ENCODE measurements at places on chromosomes 4 and X.
A peak's percentile ranks its signal among the peaks of the same experiment; 100 is the strongest.

DNA sequence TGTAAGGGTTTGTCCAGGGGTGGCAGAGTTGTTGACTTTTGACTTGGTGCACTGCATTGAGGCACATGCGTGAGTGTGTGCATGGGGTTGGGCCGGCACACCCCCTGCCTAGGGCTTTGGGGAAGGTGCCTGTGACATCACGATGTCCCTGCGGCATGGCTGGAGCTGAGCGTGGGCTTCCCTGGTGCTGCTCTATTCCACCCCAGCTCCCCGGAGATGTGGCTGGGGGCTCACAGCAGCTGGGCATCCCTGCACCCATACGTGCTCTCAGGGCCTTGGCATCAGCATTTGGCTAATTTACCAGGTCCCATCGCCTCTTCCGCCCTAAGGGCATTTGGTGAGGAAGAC lies 5.7 kb downstream of the PSAPL1 start:
- no peak for DNase-seq

DNA sequence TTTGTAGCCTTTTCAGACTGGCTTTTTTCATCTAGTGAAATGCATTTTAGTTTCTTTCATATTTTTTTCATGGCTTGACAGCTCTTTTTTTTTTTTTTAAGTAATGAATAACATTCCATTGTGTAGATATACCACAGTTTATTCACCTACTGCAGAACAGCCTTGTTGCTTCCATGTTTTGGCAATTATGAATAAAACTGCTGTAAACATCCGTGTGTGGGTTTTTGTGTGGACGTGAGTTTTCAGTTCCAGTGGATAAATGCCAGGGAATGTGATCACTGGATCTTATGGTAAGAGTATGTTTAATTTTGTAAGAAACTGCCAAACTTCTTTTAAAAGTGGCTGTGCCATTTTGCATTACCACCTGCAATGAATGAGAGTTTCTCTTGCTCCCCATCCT lies 160.8 kb downstream of the SOWAHB start:
- no peak for DNase-seq

GRCh38 chr4:6386091-6386490 lies 86.3 kb downstream of the PPP2R2C start:
- no peak for DNase-seq

- no peak for DNase-seq
Measured at GRCh38 chr4:88865046-88865445, 167.4 kb upstream of the NAP1L5 start.

DNA sequence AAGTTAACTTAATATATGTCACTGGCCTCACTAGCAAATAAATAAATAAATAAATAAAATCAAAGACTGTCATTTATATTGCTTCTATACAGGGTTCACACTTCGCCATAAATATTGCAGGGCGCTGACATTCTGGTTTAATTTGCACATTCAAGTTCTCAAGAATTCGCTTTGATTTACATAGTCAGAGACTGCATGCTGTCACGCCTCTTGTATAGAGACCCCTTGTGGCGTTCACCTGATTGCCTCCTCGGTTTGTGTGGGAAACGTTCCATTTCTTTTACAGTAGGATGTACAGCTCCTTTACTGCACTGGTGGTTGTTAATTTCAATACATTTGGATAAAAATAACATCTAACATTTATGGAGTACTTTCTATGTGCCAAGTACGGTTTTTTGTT lies 71.3 kb upstream of the ADGRG2 start:
- DNase-seq: no peak

DNA sequence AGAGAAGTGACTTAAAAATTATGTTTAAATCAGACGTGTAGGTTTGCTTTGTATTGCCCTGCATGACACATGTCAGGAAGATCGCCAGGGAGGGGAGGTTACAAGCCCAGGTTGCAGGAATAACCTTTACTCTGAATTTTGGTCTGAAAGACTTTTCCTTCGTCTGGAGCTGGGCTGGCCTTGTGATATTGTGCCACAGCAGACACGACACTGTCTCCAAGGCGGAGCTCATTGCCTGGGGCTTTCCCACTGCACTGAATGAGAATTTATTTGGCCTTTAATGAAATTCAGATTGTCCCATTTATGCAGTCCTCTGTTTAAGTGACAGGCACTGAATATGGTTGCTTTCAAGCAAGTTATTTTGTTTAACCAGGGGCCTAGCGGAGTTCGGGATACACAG lies 45.1 kb downstream of the RHOH start:
- no peak for DNase-seq

GRCh38 chr4:80072228-80072743 lies 743 bp downstream of the ANTXR2 start:
- no peak for DNase-seq

GRCh38 chrX:11704725-11705495 lies 39.2 kb upstream of the ARHGAP6 start:
- peak; percentile 14 for DNase-seq

GRCh38 chr4:17324386-17324830 lies 187.5 kb downstream of the QDPR start:
- peak; percentile 56 for DNase-seq

- DNase-seq: no peak
Measured at GRCh38 chrX:56968980-56969379, 26.4 kb downstream of the SPIN3 start.

- no peak for DNase-seq
Measured at GRCh38 chr4:78990938-78991810, 51.9 kb upstream of the PAQR3 start.

GRCh38 chr4:185374027-185374426 lies 21.7 kb downstream of the LRP2BP start:
- no peak for DNase-seq

GRCh38 chrX:3711331-3711917 lies 2.0 kb downstream of the PRKX start:
- DNase-seq: no peak

DNA sequence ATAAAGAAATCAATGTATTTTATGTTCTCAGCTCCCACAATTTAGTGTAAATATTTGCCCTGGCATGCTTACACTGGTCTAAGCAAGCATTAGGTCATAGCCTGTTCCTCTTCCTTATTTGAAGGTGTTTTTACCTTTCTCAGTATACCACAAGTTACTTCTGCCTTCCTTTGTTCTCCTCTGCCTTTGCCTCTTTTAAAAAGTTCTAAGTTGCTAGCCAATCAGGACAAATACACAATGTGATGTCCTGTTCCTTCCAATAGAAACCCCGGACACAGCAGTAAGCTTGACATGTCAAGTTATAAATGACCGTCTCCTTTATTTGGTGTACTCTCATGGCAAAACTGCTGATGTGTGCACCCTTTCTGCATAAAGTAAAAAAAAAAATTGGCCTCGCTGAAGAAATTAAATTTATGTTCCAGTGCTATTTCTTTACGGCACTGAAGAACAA lies 49.4 kb downstream of the UGT2B10 start:
- DNase-seq: no peak

GRCh38 chrX:151523351-151523750 lies 40.1 kb upstream of the PASD1 start:
- DNase-seq: no peak

DNA sequence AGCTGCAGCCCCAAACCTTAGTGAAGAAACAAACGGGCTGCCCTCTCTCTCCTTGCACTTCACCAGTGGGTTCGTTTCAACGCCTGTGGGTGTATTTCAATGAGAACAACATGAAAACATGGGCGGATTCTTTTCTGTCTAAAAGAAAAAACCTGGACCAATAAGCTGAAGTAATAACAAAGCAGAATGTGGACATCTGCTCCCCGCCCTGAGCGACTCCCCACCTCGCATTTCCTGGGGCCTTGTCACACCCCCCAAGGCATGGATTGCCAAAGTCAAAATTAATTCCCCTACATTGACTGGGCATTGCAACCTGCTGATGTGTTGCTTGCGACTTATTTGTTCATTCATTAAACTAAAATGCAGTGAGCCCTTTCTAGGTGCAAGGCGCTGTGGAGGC lies 142.9 kb downstream of the BCOR start:
- DNase-seq: no peak
